ENCODE measurements at places on chromosomes 12 and 14.
A peak's percentile ranks its signal among the peaks of the same experiment; 100 is the strongest.

DNA sequence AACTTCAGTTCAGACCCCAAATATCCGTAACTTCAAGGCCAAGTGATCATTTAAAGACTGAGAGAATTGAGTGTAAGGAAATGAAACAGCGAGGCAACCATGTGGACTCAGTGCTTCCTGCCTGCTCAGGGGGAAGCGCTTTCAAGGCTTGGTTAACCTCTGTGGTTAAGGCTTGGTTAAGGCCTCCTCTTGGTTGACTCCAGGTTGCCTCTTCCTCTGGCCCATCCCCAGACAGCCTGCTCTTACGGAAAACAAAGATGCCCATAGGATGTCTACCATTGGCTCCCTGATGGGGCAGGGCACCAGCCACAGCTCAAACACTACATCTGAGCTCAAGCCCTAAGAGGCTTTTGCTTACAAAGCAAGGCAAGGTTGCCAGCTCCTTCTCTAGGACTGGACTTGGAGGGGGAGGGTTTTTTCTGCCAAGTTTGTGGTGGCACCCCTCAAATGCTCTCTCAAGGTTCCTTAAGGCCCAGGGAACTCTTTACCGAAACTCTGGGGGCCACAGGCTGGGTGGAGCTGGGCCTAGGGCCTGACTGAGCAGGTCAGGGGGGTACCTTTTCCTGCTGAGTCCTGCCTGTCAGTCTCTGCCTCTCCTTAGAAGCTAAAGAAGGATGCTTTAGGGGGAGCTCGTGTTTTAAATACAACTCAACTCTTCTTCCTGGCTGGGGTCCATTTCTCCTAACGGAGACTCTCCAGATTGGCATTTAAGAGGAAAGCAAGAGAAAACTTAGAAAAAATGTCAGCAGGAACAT, 13.7 kb downstream of the COL2A1 start:
- DNase-seq = no peak

DNA sequence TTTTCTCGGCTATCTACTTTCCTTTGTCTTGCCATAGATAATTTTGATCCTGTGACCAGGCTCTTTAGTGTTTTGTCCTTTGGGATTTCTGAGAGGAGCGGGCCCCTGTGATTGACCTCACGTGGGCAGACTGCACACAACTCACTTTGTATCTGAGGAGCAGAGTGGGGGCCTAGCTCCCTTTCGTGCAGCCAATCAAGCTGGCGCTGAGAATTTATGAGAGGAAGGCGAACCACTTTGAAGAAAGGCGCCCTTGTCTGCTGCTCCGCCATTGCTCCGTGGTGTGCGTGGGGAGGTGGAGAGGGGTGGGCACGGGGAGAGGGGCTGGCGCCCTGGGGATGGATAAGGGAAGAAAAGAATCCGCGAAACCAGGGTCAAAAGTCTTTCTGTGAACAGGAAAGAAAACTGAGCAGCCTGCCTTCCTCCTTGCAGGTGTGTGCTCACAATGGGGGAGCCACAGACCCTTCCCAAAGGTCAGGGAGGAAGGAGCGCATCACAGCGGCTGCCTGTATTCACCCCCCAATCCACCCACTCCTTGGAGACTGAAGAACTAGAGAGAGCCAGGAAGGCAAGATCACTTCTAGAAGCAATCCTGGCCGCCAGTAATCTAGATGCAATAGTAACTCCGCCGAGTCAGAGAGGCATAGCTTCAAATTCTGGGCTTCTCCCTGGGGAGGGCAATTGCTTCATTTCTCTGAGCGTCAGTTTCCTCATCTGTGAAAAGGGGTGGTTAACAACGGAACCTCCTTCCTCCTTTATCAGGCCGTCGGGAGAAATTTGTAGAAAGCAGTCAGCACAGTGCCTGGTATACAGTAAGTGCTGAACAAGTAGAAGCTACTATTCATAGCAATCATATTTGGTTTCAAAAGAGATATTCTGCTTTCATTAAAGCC, 24.9 kb upstream of the MED13L start:
- no peak for DNase-seq

DNA sequence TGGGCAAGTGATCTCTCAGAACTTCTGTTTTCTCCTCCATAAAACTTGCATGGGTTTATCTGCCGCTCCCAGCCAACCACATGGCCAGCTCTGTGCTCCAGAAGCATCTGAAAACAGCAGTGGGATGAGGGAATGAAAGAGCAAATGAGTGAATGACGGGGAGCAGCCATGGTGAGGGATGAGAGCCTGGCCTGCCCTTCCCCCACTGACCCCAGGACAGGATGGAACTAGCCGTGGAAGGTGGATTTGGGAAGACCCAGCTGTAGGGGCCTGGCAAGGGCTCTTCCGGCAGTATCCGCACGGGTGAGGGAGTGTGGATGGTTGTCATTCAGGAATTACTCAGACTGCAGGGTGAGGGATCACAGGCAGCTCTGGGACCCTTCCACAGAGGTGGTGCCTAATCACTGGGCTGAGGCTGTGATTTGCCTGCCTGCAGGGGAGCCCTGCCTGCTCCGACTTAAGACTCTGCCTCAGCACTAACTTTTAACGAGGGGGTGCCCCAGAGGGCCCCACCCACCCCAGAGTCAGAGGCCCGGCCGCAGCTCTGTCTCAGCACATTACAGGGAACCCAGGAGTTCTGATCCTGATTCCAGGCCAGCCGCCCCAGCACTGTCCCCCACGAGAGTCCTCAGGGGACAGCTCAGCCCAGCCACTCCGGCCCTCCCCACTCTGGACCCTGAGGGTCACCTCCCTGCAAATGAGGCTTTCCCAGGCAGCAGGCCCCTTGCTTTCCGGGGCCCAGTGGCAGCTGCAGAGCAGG, 136.8 kb upstream of the C14orf180 start:
- DNase-seq = no peak

GRCh38 chr12:51428256-51428655, 3.6 kb downstream of the SLC4A8 start:
- no peak for DNase-seq

DNA sequence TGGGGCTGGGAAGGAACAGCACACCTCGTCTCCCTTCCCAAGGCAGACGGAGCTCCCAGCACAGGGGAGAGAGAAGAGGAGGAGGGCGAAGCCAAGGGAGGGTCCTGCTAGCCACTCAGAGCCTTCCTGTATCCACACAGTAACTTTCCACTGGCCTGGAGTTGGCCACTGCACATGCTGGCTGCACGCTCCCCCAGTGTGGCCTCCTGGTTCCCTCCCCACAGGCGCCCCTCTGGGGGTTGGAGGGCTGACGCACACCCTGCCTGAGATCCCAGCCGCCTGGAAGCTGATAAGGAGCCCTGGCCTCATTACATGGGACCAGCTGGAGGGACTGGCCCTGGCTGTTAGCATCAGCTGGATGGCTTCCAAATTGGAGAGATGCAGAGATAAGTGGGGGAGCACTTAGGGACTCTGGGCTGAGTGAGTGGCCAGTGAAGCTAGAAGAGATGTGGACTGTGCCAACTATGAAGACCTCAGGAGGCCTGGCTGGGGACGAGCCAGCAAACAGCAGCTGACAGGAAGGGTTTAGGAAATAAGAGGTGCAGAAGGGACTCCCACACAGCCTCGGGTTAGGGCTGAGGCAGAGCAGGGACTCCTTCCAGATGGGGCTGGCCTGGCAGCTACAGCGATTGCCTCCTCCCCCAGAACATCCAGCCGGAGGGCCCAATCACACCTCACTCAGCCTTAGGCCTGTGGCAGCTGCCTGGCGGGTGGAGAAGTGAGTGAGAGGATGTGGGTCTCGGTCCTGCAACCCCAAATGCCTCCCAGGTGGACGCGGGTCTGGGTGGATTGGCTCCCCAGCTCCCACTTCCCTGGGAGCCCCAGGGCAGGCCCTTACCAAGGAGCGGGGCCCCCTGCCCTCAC, 26.3 kb upstream of the BCDIN3D start:
- DNase-seq = peak; percentile 58

DNA sequence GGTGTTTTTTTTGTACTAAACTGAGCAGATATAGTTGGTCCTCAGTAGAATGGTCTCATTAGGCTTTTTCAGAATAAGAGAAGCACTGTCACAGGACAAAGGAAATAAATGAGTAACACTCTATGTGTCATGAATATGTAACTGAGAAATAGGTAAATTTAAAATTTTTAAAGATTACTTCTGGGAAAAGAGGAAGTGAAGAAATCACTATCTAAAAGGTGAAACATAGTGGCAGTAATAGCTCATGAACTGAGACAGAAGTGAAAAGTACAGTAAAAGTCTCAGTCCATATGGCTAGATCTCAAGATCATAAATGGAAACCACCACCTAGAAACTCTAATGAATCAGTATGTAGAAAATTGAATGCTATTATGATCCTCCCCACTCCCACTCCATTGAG, 89.3 kb upstream of the TTC7B start:
- no peak for DNase-seq

- no peak for DNase-seq
These were observed 65.8 kb downstream of the NUMB start for GRCh38 chr14:73392329-73393257.

DNA sequence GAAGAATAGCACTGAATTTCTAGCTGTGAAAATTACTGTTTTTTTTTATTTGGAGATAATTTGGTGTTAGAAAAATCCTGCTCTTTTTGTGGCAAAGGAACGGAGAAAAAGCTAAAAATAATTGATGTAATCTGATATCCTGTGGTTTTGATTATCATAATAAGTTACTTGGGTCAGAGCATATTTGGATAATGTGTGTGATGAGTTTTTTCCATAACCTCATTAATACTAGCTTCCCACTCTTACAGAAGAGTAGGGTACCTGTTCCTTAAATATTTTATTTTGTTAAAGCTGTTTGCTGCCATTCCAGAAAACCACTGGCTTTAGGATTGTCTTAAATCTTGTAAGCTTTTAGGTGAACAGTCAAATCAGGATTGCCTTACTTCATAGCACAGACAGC, 4.7 kb downstream of the PSMC6 start:
- no peak for DNase-seq

DNA sequence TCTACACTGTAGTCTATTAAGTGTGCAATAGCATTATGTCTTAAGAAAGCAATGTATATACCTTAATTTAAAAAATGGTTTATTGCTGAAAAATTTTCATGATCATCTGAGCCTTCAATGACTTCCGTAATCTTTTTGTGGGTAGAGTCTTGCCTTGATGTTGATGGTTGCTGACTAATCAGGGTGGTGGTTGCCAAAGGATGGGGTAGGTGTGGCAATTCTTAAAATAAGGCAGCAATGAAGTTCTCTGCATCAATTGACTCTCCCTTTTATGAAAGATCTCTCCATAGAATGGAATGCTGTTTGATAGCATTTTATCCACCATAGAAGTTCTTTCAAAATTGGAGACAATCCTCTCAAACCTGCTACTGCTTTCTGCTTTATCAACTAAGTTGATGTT, 41.1 kb downstream of the BBS10 start:
- DNase-seq = no peak

DNA sequence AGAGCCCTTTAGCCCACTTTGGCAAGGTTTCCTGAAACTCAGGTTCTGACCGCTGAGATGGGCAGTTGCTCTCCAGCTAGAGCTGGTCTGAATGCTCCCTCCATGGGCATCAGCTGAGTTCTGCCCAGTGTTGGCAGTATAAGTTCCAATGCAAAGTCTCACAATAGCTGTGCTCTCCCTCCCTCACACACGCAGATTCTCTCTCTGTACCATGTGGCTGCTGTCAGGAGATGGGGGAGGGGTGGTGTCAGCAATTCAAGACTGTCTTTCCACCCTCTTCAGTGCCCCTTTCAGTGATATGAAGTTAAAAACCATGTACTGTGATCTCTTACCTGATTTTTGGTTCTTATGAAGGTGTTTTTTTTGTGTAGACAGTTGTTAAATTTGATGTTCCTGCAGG, 164.3 kb upstream of the PLEKHA5 start:
- DNase-seq = no peak

DNA sequence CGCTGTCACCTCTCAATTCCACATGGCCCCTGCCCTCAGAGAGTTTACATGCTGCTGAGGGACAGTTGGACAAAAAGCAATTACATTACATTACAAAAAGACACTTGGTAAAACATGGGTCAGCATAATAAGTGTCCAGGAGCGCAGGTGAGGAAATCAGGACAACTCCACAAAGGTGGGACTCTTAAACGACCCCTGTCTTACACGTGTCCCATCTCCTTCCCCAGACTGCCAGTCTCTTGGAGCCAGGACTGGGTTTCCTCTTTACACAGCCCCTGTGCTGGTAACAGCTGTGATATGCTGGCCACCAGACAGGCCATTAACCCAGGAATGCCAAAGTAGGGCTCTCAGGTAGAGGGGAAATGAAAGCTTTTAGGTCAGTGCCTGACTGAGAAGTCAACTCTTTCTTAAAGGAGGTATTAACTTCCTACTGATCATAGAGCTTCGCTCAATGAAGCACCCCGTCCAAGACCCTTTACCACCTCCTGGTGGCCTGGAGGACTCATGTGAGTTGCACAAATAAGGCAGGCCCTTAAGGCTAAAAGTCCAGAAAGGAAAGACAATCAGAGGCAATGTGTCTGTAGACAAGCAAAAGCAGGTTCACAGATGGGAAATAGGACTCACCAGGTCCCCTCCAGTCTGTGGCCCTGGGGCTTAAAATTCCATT, 55.5 kb downstream of the ANO2 start:
- no peak for DNase-seq

Measured in astrocyte of the cerebellum (primary cell).